ENCODE measurements at places on chromosomes 11 and 22. TPM values are rescaled to one million over a fixed set of nuclear protein-coding genes. Genes with fewer than 3 reads are reported as not detected.

GANAB gene
- 173 TPM for total RNA-seq

OR10A6 gene
- total RNA-seq: not detected

MMP13 gene
- total RNA-seq: not detected

TMEM121B gene
- 2.3 TPM for total RNA-seq

TBX1 gene
- 6.2 TPM for total RNA-seq

THRSP gene
- total RNA-seq: not detected

TMPRSS4 gene
- not detected for total RNA-seq

OR52H1 gene
- total RNA-seq: 0.30 TPM

GPR83 gene
- total RNA-seq: 0.38 TPM

All from H7 (cell line).